Mammary epithelial cell (primary cell): ENCODE measurements at places on chromosomes 5 and 9. TPM values are rescaled to one million over a fixed set of nuclear protein-coding genes. Genes with fewer than 3 reads are reported as not detected.

DNA sequence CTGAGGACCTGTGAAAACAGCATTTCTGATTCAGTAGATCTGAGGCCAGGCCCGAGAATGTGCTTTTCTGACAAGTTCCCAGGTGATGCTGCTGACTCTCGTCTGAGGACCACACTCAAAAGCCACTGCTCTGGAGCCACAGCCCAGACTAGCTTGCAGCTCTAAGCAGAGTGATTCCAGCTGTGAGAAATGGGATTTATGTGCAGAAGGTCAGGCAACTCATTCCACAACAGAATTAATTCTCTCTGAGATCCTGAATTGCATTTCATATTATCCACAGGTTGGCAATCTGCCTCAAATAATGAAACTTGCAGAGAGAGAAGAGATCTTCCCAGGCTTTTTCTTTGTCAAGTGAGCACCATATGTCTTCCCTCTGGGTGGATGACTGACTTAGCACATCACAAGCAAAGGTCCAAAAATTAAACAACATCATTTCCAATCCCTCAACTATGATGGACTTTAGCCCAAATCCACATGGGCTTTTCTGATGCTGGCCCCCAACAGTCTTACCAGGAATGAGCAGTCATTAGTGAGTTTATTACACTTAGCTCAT lies 140.2 kb downstream of the ALDH1A1 start:
- DNase-seq = no peak

GRCh38 chr9:99561509-99561917 lies 260.2 kb upstream of the NR4A3 start:
- DNase-seq = no peak

DNA sequence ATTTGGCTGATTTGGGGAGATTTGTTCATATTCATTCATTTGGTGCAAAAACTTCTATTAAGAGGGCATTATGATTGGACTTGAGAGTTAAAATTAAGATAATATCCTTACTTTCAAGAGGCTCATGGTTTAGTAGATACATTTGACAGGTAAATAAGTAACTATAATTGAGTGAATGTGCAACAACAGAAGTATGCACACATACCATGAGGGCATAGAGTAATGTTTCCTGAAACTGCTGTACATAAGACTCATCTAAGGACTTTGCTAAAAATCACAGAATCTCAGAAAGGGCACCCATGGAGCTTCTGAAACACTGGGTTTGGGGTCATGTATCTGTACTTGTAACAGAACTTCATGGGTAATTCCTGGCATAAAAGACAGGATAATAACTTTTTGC lies 70.1 kb upstream of the PPP2R2B start:
- no peak for DNase-seq

GRCh38 chr5:16936150-16936988 lies at the start of gene MYO10:
Gene MYO10, minus strand, starts transcription at chr5:16936288. Its CDS starts 480 bp downstream, at chr5:16935808.
- DNase-seq = peak; percentile 74

DNA sequence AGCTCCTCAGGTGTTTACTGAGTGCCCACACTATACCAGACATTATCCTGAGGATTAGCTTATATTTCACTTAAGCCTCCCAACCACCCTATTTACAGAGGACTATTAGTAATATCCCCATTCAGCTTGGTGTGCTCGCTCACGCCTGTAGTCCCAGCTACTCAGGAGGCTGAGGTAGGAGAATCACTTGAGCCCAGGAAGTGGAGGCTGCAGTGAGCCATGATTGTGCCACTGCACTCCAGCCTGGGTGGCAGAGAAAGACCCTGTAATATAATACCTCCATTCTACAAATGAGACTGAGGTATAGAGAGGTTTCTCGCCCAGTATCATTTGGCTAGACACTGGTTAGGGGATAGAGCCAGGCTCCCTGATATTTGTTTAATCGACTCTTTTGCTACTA lies 18.0 kb upstream of the MATR3 start:
- DNase-seq = no peak

DNA sequence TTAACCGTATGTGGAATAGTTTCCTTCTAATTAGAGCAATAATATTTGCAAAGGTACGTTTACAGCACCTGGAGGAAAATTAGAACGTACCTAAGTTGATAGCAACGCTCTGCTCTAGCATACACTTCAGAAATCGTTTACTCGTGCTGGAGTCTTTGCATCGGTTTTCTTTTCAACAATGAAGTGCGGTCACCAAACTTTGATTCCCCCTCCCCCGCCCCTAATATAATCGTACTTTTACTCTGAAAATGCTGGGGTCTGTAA lies 506 bp downstream of the ADAMTS19 start:
- DNase-seq = no peak

GRCh38 chr5:141127305-141127704 lies 5.7 kb downstream of the PCDHB4 start:
- DNase-seq = no peak

- no peak for DNase-seq
Measured at GRCh38 chr5:56244627-56245026, 11.5 kb upstream of the ANKRD55 start.

DNA sequence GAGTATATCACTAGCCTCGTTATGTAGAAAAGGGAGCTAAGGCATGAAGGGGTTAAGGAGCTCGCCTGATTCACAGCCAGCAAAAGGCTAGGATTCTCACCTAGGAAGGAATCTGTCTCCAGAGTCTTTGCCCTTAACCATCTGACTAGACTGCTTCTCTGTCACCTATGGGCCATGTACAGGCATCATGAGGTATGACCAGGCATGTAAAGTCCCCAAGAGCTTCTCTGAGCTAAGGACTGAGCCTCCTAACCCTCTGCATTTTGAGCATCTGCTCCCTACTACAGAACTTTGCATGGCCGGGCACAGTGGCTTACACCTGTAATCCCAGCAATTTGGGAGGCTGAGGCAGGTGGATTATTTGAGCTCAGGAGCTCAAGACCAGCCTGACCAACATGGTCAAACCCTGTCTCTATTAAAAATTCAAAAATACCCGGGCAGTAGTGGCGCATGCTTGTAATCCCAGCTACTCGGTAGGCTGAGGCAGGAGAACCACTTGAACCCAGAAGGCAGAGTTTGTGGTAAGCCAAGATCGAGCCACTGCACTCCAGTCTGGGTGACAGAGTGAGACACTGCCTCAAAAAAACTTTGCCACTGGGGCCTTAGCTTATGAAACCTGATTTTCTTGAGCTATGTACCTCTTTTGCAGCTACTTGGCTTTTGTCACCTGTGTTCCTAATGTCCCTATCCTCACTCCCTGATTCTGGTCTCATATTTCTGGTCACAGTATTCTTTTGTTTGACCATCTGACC lies 33.2 kb upstream of the IL7R start:
- DNase-seq = no peak

DNA sequence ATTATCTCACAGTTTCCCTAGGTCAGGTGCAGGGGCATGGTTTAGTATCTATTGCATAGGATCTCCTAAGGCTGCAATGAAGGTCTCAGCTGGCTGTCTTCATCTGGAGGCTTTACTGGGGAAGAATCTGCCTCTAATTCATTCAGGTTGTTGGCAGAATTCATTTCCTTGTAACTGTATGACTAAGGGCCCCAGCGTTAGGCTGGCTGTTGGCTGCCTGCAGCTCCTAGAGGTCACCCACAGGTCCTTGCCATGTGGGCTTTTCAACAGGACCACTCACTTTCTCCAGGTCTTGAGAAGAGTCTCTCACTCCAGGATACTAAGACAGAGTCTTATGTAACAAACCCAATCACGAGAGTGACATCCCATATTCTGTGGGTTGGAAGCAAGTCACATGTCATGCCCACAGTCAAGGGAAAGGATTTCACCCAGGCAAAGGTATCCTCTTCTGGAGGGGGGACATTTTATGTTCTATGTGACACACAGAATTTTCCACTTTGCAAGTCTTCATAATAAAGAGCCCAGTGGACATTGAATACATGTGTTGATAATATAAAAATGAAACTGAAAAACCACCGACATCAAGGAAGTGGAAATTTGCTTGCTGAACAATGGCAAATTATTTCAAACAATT lies 38.2 kb downstream of the HMHB1 start:
- DNase-seq = no peak

GRCh38 chr5:912280-913091 lies 19.8 kb downstream of the TRIP13 start:
- DNase-seq = peak; percentile 99

DNA sequence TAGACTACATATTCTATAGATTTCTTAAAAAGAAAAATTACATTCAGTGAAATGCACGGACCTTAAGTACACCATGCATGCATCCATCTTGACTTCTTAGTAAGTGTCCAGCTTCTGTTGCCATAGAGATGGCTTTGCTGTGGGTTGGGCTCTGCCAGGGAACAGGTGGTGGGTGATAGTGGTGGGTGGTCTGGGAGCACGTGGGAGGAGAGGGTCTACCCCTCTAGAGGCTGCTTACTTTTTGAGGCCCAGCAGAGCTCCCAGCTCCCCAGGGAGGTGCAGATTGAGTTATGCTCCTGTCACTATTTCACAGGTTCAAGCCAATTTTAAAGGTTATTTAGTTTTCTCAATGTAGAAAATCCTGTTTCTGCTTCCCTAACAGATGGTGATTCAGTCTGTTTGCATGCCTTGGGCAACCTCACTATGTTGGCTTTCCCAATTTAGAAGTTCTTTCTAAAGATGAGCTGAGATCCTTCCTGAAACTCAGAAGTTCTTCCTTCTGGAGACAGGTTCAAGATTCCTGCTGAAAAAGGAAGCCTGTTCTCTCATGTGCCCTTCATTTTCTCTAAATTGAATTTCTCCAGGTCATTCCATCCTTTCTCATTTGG lies 107.4 kb upstream of the LHFPL2 start:
- DNase-seq = no peak

GRCh38 chr5:172860520-172861443 lies 26.7 kb downstream of the ERGIC1 start:
- peak; percentile 77 for DNase-seq

GRCh38 chr5:132147663-132148062 lies 74.1 kb downstream of the CSF2 start:
- DNase-seq = no peak

DNA sequence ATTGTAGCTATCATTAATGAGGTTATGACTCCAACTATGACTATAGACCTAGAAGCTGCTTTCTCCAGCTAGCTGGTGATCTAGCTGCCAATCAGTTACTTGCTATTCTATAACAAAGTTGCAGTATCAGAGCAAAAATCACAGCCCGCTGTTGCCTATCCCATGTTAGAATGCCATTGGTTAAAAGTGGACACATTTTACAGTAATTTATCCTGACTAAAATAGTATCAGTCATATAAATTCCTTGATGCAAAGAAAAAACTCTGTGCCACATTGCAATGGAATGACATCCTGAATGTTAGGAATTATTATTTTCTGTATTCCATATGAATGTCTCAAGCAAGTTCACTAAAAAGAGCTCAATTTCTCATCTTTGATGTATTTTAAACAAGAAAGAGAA lies 626.5 kb downstream of the PDE4D start:
- DNase-seq = no peak

DNA sequence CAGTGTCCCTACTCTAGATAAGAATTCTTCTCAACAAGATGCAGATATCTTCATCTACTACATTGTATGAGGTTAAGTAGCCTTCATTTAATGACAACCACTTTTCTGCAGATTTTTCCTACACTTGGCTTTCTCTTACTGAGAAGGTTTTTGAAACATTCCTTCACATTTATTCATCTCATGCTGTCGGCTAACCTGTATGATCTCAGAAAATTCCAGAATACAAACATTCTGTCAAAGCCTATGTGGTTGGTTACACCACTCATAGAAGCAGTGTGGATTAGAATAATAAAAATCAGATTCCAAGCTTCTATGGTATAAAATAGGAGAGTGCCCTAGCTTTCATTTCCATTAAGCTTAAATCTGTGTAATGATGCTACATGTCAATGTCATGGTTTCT lies 39.4 kb upstream of the ERCC6L2 start:
- no peak for DNase-seq

DNA sequence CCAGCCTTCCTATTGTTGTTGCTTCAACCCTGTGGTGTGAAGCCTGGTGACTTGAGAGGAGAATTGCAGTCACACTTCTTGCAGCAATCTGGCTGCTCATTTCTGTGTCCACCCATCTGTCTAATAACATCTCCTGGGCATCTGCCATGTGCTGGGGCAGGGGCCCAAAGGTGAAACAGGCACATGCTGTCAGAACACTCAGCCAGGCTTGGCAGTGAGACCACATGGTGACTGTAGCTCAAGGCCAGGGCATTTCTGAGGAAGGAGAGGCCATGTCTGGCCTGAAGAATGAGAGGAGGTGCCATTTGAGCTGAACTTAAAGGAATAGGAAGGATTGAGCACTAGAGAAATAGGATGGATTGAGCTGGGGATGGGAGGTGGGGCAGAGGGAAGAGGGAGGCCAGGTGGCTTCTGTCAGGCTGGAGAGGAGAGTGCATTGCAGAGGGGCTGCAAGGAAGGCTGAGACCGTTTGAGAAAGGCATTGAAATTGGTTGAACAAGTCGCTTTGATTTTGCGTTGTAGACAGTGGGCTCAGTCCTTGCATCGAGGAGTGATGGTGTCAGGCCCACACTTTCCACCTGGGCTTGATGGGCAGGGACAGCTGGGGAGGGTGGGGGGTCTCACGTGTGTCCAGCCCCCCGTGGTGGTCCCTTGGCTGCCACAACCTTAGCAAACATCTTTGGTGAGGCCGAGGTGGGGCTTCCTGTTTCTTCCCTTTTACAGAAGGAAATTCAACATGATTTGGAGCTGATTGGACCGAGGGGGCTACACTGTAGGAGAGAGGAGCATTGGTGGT lies 222.4 kb downstream of the CACNA1B start:
- no peak for DNase-seq

- no peak for DNase-seq
Measured at GRCh38 chr9:3807601-3808000, 281.8 kb upstream of the RFX3 start.

GRCh38 chr5:149175346-149176105 lies 34.2 kb downstream of the ABLIM3 start:
- DNase-seq = no peak

DNA sequence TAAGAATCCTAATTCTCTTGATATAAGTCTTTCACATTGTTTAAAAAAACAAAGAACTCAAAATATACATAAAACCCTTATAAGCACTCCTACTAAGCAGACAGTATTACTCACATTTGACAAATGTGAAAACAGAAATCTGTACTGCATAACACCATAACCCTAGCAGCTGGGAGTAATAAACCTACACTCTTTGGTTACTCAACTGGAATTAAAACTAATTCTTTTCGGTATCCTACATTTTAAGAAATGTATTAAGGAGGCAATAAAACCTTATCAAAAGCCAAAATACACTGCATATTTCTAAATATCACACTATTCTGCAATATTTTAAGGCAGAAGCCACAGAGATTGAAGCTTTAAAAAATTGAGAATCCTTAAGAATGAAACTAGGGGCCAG lies 6.8 kb downstream of the AUH start:
- DNase-seq = no peak

TLR4 gene
- total RNA-seq = 4.2 and 7.2 TPM in 2 replicates

STPG3 gene
- not detected for total RNA-seq

LCN10 gene
- total RNA-seq = not detected

DMRTA1 gene
- 0.50 TPM for total RNA-seq

ZNF622 gene
- total RNA-seq = 32.2 TPM

PCDHB6 gene
- total RNA-seq = 0.33 TPM

PCDHGB6 gene
- total RNA-seq = 3.7 TPM

CAPSL gene
- not detected in 2 replicates for total RNA-seq

PPP1R26 gene
- total RNA-seq = 17.2 TPM

GMCL2 gene
- not detected for total RNA-seq

PCDHB7 gene
- total RNA-seq = 0.67 TPM

ENTPD2 gene
- 15.5 TPM for total RNA-seq

CDO1 gene
- total RNA-seq = 1.8 TPM

CYSTM1 gene
- total RNA-seq = 31.7 and 61.6 TPM in 2 replicates

GAPT gene
- not detected in 2 replicates for total RNA-seq

PTCH1 gene
- 4.0 and 5.0 TPM in 2 replicates for total RNA-seq

TMEM252 gene
- not detected for total RNA-seq

SPAG8 gene
- 0.83 TPM for total RNA-seq

FGD3 gene
- 0.67 TPM for total RNA-seq

HAVCR2 gene
- total RNA-seq = not detected in 2 replicates
